ENCODE measurements at places on chromosomes 3 and 15.

DNA sequence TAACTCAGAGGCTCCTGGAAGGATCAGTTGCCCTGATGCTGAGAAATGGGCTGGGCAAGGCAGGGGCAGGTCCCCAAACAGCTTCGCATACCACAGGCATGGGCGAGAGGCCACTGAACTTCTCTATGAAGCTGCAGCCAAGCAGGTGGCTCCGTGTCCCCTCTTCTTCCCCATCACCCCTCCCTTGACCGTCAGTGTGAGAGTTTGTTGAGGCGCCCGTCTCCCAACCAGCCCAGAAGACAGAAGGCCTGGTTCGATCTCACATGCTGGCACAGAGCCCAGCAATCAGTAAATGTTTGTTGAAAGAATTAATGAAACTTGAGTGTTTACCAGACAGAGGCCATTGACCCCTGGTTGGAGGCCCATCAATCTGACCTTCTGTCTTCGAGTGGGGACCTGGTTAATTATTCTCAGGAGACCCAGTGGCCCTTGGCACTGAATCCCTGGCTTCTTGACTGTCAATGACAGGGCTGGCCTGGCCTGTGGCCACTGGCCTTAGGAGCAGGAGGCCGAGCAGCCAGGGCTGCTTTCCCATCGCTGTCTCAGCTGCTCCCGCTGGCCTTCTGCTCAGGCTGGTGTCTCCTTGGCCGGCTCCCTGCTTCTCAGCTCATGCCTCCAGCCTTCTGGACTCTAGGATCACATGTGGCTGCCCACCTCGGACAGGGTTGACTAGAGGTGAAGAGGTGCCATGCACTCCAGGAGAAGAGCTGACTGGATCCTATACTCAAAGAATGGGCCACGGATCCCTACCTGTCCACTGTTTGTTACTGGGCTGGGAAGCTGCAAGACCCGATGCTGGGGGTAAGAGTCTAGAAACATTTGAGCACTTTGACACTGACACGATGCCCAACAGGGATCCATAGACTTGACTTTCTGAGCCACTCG lies 113.4 kb downstream of the ASB7 start:
- DNase-seq, result peak; percentile 85

DNA sequence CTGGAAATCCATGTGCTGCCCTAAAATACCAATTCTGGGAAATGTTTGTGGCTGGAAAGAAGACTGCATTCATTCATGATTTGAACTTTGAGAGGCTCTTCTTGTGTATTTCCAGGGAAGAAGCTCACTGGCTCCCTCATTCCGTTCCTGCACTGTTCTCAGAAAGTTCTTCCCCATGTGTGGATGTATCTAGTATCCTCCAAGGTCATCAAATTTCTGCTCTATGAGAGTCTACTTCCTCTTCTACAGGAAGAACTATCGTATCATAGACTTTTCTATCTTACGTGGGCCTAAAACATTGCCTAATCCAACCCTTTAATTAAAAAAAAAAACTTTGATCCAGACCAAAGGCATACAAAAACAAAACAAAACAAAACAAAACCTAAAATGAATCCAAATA lies 2.9 kb downstream of the CCR3 start:
- DNase-seq, result no peak

GRCh38 chr3:177792311-177793030 lies 595.2 kb upstream of the TBL1XR1 start:
- no peak for DNase-seq

DNA sequence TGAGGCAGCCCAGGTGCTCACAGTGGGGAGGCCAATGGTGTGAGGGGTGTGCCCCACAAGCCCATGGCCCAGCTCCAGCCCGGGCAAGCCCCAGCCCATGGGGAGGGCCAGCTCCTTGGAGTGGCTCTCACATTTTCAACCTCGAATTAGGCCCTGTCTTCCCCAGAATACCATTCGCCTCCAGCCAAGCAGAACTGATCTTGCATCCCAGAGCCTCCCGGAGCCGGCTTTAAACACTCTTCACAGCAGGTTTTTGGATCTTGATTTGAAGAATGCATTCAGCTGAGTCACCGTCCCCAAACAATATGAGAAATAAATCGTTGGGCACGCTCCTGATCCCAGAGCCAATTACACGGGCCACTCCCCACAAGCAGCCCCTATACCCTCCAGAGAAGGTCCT lies 23.7 kb downstream of the TPRA1 start:
- no peak for DNase-seq

DNA sequence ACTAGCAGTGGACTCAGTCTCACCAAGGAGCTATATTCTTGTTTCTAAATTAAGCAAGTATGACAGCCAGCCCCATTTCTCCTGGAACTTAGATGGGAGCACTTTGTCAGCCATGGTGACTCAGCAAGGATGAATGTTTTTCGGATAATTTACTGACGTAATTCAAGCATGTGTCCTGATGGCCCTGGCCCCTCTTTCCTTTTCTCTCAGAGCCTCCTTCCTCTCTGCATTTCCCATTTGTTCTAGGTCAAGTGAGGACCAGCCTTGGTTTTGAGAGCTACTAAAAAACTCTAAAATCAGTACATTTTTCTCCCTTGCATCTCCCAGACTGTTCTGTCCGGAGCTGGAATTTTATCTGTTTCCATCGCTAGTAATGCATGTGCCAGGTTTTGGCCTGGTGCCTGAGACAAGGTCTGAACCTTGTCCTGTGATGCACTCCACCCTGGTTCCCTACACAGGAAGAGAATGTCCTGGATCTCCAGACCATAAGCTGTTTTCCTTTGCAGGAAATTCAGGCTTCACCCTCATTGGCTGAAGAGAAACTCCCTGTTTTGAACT lies 256.6 kb upstream of the ROPN1 start:
- DNase-seq, result peak; percentile 73

- DNase-seq, result no peak
Observed at GRCh38 chr3:87761795-87762194, 297.0 kb downstream of the CGGBP1 start.

- no peak for DNase-seq
Observed at GRCh38 chr3:111762537-111762936, 96.5 kb upstream of the PHLDB2 start.

DNA sequence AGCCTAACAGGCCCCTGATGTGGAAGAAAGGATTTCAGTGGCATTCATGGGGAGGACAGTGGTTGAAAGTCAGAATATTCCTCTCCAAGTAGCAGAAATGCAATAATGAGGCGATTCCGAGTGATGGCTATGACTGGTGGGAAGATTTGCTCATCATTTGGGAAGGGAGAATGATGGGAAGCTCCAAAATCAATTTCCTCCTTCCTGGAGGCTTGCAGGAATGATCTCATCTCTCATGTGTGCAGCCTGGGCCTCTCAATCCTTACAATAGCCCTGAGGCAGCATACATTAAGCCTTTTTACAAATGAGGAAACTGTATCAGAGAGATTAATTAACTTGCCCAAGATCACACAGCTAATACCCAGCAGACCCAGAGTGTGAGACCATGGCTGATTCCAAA lies 58.7 kb downstream of the BOC start:
- DNase-seq, result no peak

- DNase-seq, result no peak
Observed at GRCh38 chr3:39485547-39485946, 18.1 kb downstream of the MOBP start.

DNA sequence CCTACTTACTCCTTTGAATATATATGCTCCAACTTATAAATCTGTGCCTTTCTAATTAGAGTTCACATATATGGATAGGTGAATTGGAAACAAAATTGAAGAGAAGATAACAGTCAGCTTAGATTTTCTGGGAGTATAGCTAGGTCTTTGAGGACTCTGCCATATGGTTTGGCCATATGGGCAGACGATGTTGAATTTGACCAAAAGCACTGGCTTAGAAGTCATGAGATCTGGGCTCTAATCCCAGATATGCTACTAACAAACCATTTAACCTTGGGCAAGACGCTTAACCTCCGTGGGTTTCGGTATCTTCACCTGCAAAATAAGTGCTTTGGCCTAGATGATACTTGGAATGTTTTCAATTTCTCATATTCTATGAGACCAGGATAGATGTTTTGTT lies 154.1 kb downstream of the LSAMP start:
- DNase-seq, result no peak

DNA sequence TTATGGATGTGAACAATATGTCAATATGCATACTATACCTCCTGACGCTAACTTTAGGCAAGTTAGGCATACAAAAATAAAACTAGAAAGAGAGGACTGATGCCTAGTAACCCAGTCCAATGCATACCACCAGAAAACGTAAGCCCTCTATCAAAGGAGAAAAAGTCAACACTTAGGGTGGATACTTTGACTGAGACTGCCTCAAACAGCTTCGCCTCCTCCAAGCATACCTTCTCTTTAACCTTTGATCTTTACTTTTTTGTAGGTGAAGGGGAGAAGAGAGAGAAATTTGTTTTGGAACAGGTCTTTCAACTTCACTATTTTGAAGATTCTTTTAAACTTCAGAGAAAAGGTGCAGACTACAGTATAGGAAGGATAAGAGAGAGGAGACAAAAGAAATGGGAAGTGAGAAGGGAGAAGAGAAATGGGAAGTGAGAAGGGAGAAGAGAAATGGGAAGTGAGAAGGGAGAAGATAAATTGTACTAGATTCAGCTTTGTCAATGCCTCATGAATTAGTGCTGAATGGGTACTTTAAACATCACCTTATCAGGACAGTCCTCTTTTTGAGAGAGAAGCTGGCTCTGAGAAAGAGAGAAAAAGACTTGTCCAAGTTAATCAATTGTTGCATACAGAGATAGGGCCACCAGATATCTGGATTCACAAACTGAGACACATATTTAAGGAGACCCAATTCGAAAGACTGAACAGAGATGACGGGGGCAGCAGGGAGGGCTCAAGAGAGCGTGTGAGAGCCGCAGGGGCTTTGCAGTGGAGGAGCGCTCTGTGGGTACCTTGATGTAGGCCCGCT lies 1.0 kb downstream of the P3H2 start:
- DNase-seq, result no peak

DNA sequence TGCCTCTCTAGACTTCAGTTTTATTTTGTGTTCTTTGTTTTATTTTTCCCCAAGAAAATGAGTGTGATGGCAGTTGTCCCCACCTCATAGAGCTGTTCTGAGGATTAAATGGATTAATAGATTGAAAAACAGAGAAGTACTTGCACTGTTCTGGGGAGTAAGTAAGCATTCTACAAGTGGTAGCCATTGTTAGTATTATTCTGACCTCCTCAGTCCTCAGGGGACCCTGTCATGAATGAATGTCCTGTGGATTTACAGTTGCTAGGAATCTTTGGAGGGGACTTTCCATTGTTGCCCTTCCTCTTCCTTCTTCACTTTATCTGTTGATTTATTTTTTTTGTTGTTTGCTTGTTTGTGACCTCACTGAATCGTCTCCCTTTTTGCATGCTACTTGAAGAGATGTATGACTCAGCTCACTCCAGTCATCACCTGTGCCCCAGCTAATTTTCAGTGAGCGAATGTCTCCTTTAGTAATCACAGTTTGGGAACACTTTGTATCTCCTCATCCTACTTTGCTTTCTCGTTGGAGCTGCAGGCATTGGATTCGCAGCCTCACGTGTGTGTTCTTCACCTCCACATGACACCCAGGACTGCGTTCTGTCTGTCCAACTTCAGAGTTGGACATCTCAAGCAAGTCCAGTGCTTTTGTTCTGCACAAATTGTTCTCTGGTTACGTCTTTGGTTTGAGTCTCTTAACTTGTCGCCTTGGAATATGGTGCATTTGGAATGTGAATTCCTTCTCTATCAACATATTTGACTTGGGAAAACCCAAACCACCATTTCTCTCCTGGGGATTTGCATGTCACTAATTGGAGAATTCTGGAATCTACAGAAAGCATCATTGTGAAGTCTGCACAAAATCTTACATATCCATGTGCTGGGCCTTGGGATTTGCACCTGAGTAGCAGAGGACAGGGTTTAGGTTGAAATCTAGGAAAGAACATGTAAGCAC lies 54.5 kb downstream of the LRTM1 start:
- peak; percentile 52 for DNase-seq

DNA sequence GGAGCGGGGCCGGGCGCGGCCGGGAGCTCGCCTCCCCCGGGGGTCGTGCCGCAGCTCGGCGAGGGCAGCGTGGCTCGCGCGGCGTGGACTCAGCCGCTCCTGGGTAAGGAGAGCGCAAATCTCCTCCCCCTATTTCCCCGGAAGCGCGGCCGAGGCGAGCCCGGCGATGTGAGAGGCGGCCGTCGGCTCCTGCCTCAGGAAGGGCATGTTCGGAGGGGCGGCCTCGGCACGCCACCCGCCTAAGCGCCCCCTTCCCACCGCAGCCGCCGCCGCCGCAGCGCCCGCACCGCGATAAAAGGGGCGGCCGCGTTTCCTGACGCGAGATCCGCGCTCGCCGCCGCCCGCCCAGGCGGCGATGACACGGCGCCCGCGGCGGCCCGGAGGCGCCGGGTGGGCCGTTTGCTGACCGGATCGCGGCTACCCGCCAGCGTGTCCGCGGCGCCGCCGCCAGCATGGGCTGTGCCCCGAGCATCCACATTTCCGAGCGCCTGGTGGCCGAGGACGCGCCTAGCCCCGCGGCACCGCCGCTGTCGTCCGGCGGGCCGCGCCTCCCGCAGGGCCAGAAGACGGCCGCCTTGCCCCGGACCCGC lies at the start of gene PDE8A:
TSS of gene PDE8A (plus strand) at position 146 of the 590 bp plus-strand sequence. CDS start at position 453, 307 bp downstream.
- DNase-seq, result no peak

GRCh38 chr15:49621887-49622286 lies 1.0 kb downstream of the DTWD1 start:
- peak; percentile 25 for DNase-seq

- DNase-seq, result peak; percentile 63
Observed at GRCh38 chr3:153144779-153145178, 17.2 kb upstream of the RAP2B start.
